Brain pericyte (primary cell): ENCODE measurements at places on chromosomes 11 and 22.

DNA sequence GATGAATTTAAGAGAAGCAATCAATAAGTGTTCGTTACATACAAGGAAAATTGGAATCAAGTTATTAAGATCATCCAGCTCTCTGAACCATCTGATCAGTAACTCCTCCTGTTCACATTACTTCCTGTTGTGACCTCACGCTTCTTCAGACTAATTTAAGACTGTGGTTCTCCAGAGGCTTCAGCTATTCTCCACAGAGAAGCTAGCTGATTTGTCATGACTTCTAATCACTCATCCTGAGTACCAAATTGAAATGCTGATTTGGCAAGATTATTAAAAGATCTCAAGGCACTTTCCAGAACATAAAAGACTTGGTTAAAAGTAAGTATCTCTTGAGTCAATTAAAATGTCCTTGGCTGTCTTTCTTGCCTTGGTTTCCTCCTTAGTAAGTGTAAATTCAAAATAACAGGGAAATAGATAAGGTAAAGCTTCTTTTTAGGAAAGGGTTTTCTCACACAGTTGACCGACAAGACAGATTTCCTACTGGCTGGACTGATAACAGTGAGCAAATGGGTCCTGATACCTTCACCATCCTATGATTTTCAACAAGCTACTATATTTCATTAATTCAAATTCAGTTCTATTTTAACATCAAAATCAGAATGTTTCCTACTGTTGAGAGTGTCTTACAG is 38.5 kb downstream of the GAB2 start:
- no peak for DNase-seq

DNA sequence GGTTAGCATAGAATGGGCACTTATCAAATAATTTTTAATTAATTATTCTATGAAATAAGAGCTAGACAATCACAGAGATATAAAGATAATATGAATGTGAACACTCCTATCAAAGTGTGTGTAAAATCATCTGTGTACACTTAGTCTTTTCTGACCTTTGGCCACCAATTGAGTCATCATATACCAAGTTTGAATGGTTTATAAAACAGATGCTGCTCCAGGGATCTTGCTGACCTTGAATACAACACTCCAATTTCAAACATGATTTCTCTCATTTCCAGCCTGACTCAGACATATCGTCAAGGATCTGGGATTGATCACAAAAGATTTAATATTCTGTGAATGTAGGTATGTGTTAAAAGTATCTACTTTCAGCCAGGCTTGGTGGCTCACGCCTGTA is 2.9 kb upstream of the OR51V1 start:
- DNase-seq = no peak

DNA sequence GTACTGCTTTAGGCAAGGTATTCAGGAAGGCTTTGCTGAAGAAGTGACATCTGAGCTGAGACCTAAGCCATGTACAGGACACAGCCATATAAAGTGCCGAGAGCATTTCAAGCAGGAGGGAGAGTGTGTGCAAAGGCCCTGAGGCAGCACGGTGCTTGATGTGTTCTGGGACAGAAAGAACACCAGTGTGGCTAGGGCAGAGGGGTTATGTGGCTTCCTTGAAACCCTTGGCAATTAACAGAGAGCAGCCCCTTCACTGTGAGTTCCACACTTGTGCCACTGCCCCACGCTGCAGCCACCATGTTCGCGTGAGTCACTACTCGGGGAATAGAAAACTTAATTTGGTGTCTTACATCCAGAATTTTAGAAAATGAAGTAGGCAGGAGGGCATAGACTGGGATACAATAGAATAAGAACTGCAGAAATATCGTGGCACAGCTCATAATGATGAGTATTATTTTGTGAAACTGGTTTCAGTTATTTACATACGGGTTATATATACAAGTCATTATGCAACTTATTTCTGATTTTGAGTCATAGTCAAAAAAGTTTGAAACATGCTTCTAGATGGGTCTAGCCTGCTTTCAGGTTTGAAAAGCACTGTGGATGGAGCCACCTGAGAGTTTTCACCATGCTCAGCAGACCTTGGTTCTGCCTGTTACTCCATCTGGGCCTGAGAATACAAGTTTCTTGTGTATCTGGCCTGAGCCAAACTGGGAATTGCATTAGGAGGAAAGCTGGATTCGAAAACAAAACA is 11.8 kb downstream of the IL10RA start:
- no peak for DNase-seq

GRCh38 chr11:71326328-71326940 is 74.1 kb upstream of the SHANK2 start:
- no peak for DNase-seq

GRCh38 chr11:79902493-79902892 is 461.7 kb upstream of the TENM4 start:
- DNase-seq = no peak

DNA sequence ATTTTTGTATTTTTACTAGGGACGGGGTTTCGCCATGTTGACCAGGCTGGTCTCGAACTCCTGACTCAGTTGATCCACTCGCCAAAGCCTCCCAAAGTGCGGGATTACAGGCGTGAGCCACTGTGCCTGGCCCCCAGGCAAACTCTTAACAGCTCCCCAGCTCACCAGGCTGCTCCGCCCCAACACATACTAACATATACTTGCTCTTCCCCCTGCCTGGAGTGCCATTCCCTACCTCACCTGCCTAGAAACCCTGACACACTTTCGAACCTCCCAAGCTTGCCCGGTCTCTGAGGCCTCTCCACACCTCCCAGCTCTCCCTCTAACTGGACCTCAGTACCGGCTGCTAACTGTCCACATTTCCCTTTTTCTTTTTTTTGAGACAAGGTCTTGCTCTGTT is 8.5 kb downstream of the MAP4K2 start:
- no peak for DNase-seq

DNA sequence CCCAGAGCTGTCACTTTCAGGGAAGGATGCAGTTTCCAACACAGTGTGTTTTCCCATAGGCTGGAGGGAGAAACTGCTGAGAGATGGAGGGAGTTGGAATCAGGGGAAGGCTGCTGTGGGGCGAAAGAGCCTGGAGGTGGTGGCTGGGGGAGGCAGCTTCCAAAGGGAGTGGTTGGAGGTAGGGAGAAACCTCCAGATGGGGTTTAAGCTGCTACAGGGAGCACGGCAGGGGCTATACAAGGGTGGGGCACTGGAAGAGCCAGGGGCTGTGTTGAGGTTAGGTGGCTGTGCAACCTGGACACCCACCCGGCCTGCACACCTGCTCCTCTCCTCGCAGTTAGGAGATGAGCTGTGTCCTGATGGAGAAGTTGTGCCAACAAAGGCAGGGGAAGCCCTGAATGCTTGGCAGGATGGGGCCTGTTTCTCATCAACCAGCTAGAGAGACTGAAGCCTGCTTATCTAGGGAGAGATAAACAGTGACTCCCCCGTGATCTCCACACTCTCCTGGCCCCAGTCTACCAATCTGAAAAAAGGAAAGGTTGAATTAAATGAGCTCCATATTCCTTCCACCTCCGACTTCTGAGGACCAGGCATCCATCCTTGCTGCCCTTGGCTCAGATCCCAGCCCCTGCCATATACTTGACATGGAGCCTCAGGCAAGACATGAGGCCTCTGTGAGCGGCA is 3.6 kb upstream of the SLCO2B1 start:
- no peak for DNase-seq

GRCh38 chr22:27842669-27843431 is 41.3 kb upstream of the MN1 start:
- no peak for DNase-seq

DNA sequence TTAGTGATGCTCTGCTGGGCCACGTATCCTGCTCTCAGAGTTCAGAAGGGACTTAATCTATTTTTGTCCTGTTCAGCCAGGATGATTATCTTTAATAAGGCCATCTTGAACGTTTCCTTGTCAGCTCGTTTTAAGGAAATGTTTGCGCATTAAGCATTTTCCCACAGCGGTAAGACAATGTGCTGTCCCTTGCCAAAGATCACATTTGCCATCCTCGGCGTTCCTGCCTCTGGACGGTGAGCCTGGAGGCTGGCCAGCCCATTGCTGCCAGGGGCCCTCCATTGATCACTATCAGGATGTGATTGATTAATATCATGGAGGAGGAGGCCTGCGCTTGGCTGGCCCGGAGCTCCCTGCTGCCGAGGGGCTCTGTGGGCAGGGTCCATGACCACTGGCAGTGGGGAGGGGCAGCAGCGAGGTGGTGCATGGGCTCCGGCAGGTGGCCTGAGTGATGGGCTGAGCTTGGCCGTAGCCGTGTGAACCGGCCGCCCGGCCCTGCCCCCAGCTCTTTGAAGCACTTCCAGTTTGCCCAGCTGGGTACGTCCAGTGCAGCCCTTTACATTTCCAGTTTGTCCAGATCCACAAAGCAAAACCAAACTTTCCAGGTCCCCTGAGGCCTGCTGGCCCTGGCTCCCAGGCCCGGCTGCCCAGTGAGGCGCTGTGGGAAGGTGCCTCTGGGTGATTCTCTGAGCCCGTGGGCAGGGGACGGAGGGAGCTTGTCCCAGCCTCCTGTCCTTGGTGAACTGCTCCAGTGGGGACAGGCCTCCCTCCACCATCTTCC is 49.5 kb upstream of the SMIM38 start:
- DNase-seq = no peak

DNA sequence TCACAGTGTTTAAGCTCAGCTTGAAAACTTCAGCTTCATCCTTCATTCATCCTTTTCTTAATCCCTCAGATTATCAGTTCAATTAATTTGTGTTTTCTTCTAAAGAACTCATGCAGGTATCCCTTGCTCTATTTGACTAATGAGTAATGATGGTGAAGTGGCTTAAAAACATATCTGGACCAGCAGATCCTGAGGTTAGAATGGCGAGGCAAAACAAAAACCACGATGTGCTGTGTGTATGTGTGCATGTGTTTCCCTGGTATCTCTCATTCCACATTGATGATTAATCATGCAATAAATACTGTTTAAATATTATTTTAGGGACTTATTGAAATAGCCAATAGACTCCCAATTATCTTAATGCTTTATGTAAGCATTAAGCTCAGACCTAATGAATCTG is 437.0 kb downstream of the DYNC2H1 start:
- no peak for DNase-seq

DNA sequence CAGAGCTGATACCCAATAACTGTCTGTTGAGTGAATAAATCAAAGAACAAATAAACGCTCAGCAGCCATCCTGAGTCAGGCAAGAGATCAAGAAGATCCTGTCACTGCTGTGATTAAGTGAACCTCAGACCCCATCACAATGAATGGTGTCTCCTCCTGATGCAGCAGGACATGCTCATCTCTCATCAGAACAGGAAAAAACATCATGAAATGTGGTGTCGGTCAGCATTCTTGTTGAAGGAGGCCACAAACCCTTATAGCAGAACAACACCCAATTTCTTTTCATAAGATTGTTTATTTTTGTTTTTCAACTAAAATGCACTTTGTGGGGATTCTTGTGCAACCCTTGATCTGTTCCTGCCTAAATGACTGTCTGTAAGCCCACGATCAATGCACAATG is 60.3 kb downstream of the SYTL2 start:
- DNase-seq = no peak

DNA sequence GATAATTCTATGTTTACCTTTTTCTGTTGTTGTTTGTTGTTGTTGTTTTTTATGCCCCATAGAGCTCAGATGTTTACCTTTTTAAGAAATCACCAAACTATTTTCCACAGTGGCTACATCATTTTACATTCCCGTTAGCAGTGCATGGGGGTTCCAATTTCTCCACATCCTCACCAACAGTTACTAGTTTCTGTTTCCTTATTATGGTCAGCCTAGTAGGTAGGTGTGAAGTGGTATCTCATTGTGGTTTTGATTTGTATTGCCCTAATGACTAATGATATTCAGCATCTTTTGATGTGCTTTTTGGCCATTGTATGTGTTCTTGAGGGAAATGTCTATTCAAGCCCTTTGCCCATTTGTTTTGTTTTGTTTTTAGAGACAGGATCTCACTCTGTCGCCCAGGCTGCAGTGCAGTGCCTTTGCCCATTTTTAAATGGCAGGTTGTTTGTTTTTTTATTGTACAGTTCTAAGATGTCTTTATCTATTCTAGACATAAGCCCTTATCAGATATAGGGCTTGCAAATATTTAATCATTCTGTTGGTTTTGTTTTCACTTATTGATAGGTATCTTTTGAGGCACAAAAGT is 27.5 kb downstream of the CHEK2 start:
- no peak for DNase-seq

- no peak for DNase-seq
These were observed 141.4 kb downstream of the PARVA start for GRCh38 chr11:12518606-12519385.

GRCh38 chr22:50613291-50613981 is 12.8 kb downstream of the MAPK8IP2 start:
- no peak for DNase-seq

DNA sequence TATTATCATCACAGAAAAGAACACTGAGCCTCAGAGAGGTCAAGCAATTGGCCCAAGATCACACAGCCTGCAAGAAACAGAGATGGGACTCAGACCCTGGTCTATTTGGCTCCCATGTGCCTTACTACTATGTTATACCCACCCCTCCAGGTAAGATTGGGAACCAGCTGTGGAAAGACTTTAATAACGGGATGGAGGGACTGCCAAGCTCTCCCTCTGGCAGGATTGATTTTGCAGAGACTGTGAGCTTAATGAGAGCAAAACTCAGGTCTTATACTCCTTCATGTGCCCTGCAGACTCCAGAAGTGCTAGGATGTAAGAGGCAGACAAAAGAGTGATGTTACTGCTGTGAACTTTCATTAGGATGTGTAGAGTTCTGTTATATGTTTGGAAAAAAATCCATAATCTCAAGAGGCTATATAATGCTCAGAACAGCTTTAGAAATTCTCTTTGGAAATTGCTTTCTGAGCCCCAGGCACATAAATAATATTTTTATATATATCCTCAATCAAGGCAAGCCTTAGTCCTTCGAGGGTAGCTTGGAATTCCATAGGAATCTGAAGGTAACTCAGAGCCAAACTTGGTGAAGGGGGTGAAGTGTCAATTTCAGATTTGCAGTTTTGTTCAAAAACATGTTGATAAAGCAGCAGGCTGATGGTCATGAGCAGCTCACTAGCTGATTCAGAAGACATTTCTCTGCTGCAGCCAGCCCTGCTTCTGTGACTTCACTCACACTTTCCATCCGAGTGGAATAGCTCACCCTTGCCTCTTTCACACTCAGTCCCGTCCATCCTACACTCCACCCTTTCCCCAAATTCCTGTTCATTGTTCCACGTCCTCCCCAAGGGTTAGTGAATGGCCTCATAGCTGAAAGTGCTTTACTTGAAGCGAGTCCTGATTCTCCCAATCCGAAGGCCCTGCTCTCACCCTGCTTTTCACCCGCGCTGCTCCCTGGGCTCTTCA is 188.8 kb downstream of the SNX19 start:
- DNase-seq = no peak

DNA sequence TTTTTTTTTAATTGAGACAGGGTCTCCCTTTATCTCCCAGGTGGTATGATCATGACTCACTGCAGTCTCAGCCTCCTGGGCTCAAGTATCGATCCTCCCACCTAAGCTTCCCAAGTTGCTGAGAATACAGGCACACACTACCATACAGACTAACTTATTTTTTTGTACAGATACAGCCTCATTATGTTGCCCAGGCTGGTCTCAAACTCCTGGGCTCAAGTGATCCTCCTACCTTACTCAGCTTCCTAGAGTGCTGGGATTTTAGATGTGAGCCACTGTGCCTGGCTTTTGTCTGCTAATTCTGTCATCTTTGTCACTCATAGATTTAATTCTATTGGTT is 43.5 kb downstream of the CBL start:
- DNase-seq = no peak

GRCh38 chr22:44187652-44188230 is 7.0 kb downstream of the PARVG start:
- no peak for DNase-seq

- DNase-seq = no peak
These were observed 11.7 kb downstream of the SLC35C1 start for GRCh38 chr11:45816614-45817013.

- no peak for DNase-seq
These were observed 66.2 kb downstream of the COMMD9 start for GRCh38 chr11:36222831-36223635.

GRCh38 chr11:75356613-75357012 is 5.2 kb upstream of the ARRB1 start:
- no peak for DNase-seq
